HS-27A (cell line): ENCODE measurements at places on chromosomes 12 and 14.
A peak's percentile ranks its signal among the peaks of the same experiment; 100 is the strongest.

- DNase-seq = no peak
Measured at GRCh38 chr14:28759653-28760313, 6.8 kb upstream of the FOXG1 start.

DNA sequence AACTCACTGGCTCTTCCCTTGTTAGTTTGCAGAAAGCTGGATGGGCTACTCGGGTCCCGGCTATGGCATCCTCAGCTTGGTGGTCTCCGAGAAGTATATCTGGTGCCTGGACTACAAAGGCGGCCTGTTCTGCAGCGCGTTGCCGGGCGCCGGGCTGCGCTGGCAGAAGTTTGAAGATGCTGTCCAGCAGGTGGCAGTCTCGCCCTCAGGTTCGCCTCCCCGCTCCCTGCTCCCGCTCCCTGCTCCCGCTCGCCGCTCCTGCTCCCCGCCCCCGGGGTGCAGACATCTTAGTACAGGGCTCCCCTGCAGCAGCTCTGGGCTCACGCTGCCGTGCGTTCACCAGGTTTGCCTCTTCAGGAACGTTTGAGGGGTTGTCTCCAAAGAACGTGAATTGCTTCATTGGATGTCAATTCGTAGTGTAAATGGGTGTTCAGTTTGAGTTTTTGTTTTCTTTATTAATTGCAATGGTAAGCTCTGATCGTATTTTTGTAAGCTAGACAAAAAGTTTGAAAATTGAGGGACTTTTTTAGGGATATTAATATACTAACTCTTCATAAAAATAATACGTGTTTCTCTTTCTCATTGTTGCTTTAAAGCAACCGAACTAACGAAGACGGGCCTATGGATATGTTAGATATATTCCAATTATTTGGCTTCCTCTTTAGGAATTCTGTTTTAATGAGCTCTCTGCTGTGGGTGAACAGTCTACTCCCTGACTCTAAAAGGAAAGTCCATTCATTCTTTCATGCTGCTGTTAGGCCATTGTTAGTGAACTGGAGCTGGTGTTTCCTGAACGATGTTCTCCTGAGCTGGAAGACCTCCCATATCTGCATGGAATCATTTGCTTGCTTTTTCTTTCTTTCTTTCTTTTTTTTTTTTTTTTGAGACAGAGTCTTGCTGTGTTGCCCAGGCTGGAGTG, 71.3 kb downstream of the ANKRD9 start:
- DNase-seq = no peak

DNA sequence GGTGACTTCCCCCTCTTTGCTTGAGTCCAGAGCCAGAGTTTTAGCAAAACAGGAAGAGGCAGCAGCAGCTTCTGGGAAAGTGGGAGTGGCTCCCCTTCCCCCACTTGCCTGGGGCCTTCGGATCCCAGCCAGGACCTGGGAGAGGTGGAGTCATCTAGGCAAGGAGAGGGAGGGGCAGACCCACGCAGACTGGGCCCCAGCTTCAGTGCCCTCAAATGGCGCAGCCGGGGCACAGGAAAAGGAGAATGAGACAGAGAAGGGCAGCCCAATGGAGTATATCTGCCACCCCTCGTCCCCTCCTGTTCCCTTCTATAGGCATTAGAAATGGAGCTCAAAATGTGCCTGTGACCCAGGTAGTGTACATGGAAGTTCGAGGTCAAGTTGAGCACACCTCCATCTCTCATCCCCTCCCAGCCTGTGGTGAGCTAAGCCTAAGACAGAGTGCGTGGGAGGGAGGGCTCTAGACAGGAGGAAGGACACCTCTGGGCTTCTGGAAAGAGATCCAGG, 9.3 kb upstream of the HDAC7 start:
- no peak for DNase-seq

- DNase-seq = no peak
Measured at GRCh38 chr14:43789458-43789857, 717.6 kb downstream of the FSCB start.

GRCh38 chr12:122126713-122127597, 47.1 kb downstream of the IL31 start:
- DNase-seq = no peak

DNA sequence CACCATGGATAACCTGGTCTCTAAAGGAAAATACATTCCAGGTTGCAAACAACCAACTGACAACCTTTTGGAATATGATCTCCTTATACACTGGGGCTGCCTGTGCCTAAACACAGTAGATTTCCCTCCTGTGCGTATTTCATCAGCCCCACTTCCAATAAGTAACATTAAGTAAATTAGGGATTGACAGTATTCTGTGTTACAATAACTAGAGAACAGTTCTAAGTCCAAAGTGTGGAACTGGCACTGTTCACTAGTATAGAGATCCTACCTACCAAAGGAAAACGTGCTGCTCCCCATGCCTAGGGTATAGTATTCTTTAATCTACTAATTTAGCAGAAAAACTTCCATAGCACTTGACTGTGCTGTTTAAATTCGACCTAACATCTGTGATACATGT, 82.8 kb downstream of the SLC38A1 start:
- DNase-seq = no peak

GRCh38 chr12:101592448-101592847, 2.3 kb upstream of the MYBPC1 start:
- DNase-seq = no peak

- no peak for DNase-seq
Measured at GRCh38 chr14:99732436-99733210, 48.5 kb downstream of the CYP46A1 start.

DNA sequence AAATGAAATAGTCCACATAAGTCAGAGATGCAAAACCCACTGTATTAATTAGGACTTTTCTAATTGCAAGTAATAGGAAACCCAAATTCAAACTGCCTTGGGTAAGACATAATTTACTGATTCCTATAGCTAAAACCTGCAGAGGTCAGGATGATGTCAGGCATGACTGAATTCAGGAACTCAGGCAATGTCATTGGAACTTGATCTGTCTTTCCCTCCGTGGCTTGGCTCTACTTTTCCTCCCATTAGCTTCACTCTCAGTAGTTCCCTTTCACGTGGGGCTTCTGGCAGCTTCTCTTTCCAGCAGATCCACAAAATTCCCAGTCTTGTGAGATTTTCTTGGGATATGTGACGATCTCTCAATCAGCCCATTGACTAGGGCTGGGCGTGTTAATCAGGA, 2.4 kb upstream of the JDP2 start:
- no peak for DNase-seq

- no peak for DNase-seq
Measured at GRCh38 chr12:93429852-93430251, 11.9 kb downstream of the UBE2N start.

- no peak for DNase-seq
Measured at GRCh38 chr12:3364661-3365462, 126.1 kb upstream of the PRMT8 start.

DNA sequence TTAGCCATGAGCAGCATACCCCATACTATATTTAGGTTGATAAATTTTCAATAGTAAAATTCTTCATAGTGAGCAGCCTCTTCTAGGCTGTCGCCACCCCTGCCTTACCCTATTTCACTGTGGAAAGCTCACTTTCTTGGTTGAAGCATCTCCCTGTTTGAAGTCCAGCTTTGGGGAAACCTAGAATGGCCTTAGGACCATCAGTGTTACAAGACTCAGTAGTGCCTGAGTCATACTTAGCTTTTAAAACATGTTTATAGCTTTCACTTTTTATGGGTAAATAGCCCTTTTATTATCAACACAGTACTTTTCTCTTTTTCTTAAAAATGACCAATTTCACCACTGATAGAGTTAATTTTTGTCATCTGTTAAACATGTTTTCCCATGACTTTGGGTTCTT, 37.1 kb downstream of the FUT8 start:
- no peak for DNase-seq

DNA sequence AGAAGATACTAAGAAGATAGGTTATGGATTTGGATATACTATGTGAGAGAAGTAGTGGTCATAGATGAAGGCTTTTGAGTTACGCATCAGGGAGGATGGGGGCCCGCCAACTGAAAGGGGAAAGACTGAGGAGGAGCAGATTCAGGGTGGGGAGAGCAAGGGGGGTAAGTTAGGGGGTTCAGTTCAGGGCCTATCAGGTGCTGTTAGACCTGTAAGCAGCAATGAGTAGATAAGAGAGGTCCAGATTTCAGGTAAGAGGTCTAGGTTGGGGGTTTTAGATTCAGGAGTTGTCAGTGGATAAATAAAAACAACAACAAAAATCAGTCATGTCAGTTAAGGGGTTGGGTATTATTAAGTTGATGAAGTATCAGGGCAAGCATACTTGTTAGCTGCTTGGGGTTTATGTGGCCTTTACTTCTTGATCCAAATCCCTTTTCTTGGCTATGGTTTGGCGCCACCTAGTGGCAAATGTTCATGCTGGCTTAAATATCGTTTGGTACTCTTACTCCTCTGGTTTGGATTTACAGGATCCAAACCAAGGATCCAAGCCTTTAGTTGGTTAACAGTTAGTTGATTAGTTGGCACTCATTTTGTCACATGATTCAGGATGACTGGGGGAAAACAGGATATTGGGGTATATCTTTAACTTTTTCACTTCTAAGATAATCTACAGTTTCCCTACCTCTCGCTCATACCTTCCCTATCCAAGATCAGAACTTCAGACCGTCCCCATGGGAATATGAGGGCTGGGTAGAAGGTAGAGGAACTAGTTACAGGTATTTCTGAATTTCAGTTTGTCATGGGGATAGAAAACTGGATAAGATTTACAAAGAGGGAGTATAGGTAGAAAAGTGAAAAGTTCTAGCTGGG, 65.1 kb downstream of the PCNX1 start:
- peak; percentile 63 for DNase-seq

GRCh38 chr12:75900781-75901254, 130.8 kb downstream of the PHLDA1 start:
- DNase-seq = no peak

GRCh38 chr12:70288817-70289216, 45.6 kb downstream of the CNOT2 start:
- DNase-seq = no peak

GRCh38 chr14:67986131-67986841, 166.7 kb downstream of the RAD51B start:
- no peak for DNase-seq

DNA sequence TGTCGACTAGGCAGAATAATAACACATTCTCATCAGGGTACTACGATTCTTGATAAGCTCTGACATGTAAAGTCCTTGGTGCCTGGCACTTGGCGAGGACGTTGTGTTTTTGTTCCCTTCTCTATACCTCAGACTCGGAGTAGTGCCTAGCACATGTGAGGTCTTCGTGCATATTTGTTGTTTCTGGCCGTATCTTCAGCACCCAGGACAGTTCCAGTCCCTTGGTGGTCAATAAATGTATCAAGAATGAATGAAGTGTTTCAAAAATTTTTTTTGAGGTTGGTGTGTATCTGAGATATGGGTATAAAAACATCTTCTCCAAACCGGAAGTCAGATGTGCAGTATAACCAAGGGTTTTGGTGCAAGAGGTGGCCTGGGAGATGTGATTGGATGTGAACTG, 198.2 kb downstream of the AACS start:
- DNase-seq = no peak

GRCh38 chr12:93989949-93990348, 158.4 kb upstream of the PLXNC1 start:
- no peak for DNase-seq

- no peak for DNase-seq
Measured at GRCh38 chr14:53306267-53306721, 153.2 kb upstream of the DDHD1 start.

- DNase-seq = no peak
Measured at GRCh38 chr12:46517579-46517962, 145.0 kb upstream of the SLC38A2 start.

DNA sequence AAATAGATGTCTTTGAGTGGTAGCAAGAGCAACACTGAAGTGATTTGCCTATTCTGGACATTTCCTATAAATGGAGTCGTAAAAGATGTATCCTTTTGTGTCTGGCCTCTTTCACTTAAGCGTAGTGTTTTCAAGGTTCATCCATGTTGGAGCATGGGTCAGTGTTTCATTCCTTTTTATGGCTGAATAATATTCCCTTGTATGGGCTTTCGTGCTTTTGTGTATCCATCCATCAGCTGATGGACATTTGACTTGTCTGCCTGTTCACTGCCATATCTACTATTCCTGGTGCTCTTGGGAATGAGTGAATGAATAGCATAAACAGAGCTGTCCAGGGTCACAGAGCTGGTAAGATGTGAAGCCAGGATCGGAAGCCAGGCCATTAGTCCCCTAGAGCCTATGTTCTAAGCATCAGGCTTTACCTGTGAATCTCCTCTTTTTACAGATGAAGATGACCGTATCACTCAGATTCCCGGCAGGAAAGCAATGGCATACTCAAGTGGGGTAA, 1.8 kb upstream of the P2RX7 start:
- no peak for DNase-seq

- no peak for DNase-seq
Measured at GRCh38 chr12:125310461-125310860, 245.2 kb downstream of the AACS start.

DNA sequence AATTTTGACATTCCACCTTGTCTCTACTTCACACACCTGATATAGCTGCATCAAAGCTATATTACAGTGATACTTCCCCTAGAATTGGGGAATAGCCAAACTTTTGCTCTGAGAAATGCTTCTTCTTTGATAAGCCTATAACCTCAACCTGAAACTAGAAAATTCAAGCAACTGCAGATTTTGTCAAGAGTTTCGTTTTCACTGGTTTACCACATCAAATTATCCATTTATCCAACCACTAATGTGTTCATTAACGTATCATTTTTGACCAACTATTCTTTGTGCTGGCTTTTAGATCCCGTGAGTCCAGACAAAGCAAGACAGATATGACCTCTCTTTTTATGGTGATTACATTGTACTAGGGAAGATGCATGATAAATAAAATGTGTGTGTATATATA, 13.5 kb upstream of the TAS2R46 start:
- no peak for DNase-seq

DNA sequence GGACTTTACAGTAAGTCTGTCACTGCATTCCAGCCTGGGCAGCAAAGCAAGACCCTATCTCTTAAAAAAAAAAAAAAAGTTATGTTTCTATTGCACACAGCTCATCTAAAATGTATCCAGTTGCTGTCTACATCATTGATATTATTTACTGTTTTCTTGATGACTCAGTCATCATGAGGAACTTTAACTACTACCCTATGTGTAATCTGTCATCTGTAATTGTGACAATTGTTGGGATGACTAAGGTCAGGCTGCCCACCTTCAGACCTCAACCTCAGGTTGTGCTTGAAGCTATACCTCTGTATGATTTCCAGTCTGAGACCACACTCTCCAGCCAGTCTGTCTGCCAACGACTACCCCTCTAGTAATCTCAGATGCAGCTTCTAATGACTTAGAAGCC, 15.3 kb downstream of the PPP1R13B start:
- no peak for DNase-seq

GRCh38 chr12:126873701-126874100, 1393.3 kb upstream of the TMEM132C start:
- no peak for DNase-seq

DNA sequence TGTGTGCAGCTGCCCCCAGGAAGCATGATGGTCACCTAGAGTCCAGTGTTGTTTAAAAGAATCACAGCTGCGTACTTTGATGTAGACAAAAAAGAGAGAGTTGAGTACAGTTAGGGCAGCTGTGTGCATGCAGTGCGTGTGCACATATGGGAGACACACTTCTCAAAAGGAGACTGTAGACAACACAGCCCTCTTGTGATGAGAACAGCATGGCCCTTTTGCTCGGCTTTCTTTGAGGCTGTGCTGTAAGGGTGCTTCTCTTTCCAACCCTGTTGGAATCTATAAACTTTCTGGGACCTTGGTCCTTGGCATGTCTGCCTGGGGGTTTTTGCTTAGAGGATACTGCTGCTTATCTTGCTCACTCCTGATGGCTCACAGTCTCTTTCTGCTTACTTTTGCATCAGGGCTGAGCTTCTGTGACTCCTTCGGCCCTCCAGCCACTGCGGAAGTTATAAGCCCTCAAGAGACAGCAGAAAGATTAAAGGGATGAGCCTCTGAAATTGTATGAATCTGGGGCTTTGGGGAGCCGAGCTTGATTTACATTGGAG, 102.9 kb downstream of the DYRK2 start:
- no peak for DNase-seq
